ENCODE measurements at places on chromosomes 12 and 14.

DNA sequence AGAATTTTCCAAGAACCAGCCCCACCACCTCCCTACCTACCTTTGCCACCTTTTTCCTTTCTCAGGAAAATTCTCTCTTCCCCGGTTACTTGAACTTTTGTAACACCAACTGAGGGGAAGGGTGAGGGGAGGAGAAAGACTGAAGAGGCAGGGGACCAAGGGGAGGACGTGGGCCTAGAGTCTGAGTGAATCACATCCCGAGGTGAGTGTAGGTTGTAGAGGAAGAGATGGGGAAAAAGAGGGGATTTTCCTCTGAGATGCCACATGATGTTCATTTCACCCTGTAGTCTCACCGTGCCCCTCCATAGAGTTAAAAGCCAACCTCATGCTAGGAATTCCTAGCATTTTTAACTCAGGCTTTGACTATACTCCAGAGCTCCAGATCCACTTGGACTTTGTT is 311.8 kb downstream of the RPAP3 start:
- DNase-seq = no peak

DNA sequence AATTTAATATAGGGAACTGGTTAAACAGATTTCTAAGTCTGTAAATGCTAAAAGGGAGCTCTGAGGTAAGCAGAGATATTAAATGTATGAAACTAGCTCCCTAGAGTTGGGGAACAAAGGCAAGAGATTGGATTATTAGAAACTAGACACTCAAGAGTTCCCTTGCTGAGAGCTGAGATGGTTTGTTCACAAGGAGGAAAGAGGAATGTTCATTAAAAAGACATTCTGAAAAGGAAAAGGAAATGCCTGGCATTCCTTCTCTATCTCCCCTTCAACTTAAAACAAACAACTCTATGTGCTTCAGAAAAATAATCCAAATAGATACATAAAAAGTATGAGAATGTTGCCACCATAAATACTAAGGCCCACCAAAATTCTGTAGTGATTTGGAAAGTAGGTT is 73.7 kb downstream of the GALNT4 start:
- DNase-seq = no peak

DNA sequence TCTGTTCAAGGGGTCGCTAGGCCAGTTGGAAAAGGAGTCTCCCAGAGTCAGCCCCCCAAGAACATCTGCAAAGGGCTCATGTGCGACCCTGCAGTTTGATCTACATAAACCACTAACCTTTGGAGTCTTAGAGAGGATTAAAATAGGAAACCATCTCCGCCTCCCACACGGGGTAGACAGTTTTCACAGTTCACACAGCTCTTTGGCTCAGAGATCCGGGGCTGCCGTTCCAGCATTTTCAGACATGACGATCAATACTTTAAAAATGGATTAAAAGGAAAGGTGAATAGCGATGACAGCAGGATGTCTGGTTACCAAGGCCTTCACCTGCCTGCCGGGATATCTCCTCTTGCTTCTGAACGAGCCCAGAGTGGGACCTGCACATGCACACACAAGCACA is 59.8 kb upstream of the BCL11B start:
- no peak for DNase-seq

GRCh38 chr12:47458279-47458678 is 247.6 kb downstream of the RPAP3 start:
- no peak for DNase-seq

DNA sequence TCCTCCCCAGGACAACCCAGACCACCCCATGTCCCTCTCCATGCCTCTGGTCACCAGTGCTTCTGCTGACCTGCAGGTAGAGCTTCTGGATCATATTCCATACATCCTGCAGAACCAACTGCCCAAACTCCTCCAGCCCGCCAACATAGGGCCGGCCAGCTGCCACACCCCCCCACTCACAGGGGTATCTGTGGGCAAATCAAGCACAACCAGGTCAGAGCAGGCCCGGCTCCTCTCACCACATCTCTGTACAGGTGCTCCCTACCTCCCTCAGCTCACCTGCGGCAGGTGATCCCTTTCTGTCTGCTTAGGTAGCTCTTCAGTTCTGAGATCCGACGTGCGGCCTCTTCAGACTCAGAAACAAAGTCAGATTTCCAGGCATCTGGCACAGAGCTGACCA is 29.0 kb downstream of the TEP1 start:
- no peak for DNase-seq

GRCh38 chr12:16189849-16190248 is 87.6 kb downstream of the SLC15A5 start:
- DNase-seq = peak; percentile 38

- no peak for DNase-seq
Measured at GRCh38 chr12:39571351-39571750, 48.3 kb downstream of the ABCD2 start.

DNA sequence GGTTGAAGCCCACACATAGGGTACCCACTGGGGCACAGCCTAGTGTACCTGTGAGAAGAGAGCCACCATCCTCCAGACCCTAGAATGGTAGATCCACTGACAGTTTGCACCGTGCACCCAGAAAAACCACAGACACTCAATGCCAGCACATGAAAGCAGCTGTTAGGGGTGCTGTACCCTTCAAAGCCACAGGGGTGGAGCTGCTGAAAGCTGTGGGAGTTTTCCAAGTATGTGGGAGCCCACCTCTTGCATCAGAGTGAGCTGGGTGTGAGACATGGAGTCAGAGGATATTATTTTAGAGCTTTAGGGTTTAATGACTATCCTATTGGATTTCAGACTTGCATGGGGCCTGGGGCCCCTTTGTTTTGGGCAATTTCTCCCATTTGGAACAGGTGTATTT is 30.5 kb downstream of the TSPAN19 start:
- DNase-seq = no peak

DNA sequence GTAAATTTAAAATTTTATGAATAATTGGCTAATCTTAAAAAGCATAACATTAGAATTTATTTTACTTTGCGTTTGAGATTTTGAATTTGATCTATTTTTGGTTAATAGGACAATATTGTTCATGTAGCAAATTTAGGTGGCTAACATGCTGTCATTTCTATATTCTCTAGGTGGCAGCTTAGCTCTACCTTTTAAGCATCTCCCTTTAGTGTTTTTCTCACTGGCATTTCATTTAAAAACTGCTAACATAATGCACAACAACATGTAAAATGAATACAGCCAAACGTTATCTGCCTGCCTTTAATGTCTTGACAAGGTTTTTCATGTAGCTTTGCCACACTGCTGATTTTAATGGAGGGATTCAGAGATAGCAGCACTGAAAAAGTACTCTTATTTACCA is 272.4 kb upstream of the FBXO33 start:
- no peak for DNase-seq

DNA sequence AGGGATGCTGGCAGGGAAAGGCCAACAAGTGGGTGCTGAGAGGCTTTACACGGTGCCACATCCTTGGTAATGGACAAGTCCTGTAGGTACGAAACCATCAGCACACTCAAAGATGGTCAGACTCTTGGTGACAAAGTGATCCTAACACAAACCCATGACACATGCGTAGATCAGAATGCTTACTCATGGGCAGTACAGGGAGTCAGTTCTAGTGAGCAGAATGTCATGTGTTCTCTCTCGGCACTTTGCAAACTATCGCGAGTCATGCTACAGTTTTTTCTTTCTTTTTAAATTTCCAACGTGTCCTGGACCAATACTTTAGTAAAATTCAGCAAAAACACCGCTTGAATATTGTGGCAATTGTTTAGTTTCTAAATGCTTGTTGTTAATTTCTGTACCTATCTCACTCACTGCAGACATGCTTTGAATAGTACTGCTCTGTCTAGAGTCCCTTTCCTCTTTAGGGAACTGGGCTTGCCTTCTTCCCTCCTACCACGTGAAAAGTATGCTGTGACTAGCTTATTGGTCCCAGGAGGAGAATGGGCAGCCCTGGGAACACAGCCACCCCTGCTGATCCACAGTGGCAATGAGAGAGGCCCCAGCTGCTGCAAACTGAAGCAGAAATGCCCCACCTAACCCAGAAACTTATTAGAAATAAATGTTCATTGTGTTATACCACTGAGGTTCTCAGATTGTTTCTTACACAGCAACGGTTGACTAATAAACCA is 62.4 kb downstream of the UBR7 start:
- DNase-seq = no peak

- DNase-seq = no peak
Measured at GRCh38 chr14:53758141-53758540, 198.5 kb downstream of the BMP4 start.

GRCh38 chr14:100007254-100007653 is 58.0 kb upstream of the EVL start:
- DNase-seq = no peak

- DNase-seq = no peak
Measured at GRCh38 chr14:35818346-35819115, 7.6 kb upstream of the BRMS1L start.

GRCh38 chr14:45135156-45135555 is 574 bp upstream of the FANCM start:
- DNase-seq = no peak

- no peak for DNase-seq
Measured at GRCh38 chr12:23428758-23429157, 520.7 kb downstream of the SOX5 start.

DNA sequence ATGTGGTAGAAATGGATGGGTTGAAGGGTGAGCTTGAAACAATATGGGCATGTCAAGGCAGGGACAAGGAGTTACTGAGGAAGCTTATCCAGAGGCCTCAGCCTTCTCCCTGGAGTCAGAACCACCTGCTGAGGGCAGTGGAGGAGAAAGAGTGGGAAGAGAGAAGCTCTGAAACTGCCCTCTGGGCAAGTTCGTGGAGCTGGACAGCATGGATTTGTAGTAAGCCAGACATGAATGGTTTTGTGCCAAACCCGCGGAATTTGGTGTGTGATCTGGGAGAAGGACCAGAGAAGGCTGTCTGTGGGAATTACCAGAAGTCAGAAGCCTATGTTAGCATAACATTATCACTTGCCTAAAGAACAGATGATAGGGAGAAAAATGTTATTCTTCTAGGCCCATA is 164.8 kb downstream of the SLC41A2 start:
- no peak for DNase-seq

DNA sequence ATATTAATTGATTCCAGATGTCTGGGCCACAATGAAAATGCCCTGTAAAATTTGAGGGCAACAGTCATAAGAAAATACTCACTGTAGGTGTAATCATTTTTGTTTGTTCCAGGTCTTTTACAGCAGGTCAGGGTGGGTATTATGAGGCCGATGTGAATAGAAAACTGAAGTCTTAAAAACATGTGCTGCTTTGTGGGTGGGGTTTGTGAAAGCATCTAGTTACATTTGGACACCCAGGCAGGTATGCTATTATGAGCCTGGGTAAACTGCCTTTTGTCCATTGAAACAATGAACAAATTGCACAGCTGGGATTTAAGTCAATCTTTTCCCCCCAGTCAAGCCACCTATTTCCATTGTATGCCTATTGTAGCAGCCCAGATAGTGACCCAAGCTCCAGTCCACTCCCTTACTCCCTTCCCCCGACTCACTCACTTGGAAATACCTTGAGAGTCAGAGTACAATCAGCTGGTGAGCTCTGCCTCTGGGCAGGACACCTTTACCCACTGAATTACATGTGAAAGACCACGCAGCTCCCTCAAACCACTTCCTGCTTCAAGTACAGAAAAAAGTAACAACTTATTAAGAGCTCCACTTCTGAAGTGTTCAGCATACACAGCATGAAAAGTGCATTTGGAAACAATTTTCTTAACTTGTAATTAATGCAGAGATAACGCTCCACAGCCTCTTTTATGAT is 1.8 kb downstream of the IGF1 start:
- DNase-seq = peak; percentile 33

GRCh38 chr12:12405882-12406281 is 49.0 kb downstream of the BORCS5 start:
- no peak for DNase-seq

GRCh38 chr14:105488781-105489541 is 2.1 kb upstream of the TEDC1 start:
- no peak for DNase-seq

GRCh38 chr12:4369548-4369947 is 10.0 kb downstream of the FGF23 start:
- DNase-seq = no peak

DNA sequence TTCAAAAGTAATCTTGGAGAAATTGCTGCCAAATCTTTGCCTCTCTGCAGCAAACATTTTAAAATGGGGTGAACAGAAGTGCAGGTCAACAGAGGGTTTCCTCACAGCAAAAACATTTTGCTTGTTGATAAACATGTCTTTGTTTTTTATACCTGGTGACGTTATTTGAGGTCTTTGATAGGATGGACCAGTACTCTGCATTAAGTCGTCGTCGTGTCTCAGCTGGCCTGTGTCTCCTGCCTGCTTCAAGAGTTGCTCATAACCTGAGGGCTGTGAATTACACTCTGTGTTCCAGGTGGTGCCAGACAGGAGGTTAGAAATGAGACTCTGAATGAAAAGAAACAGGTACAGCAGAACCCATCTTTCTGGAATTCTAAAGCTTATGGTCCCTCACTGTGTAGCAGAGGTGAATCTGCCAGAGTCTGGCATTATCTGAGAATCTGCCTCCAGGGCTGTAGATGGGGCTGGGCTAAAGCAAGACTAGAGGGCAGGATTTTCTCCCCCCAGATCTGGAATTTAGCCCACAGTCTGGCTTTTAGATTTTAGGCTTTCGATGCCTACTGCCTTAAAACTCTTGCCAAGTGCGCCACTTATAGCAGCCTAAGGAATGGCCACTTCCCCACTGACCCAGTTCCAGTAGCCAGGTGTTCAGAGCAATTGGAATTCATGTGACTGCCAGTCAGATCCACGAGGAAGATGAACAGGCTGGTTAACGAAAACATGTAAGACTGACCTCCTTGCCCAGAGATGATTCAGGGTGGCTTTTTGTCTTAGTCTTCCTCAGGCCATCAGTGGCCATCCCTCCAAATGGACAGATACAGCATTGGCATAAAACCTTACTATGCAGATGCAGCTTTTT is 161.2 kb downstream of the PRKCH start:
- DNase-seq = no peak

- no peak for DNase-seq
Measured at GRCh38 chr12:96986883-96987523, 79.9 kb downstream of the NEDD1 start.

DNA sequence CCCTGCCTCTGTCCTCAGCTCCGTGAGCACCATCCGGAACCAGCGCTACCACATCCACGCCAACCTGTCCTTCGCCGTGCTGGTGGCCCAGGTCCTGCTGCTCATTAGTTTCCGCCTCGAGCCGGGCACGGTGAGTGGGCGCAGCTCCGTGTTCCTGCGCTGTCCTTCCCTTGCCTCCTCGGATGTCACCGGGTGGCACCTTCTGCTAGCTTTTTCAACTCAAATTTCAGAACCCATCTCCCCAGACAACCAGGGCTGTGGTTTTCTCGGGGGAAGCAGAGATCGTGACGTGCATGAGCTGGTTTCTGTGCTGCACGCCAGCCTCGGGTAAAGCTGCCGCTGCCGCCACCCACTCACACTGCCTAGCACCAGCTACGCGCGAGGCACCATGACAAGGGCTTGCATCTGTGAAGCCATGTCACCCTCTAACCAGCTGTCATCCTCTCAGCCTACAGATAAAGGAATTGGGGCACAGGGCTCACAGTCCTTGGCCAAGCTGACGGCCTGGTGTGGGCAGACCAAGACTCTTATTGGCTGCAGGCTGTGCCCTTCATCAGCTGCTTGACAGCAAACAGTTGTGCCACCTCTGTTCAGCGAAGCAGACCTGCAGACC is 152.1 kb downstream of the ADGRD1 start:
- DNase-seq = no peak
